ENCODE measurements at places on chromosomes 4 and X. TPM values are rescaled to one million over a fixed set of nuclear protein-coding genes. Genes with fewer than 3 reads are reported as not detected.

Gene ZNF157
- total RNA-seq, result not detected

Gene RNF212
- total RNA-seq, result 2.4 TPM

Gene VCX2
- not detected for total RNA-seq

Gene TMEM150C
- total RNA-seq, result 2.0 TPM

Gene MAOA
- 85.1 TPM for total RNA-seq

Gene OTC
- not detected for total RNA-seq

Gene FGA
- not detected for total RNA-seq

DNA sequence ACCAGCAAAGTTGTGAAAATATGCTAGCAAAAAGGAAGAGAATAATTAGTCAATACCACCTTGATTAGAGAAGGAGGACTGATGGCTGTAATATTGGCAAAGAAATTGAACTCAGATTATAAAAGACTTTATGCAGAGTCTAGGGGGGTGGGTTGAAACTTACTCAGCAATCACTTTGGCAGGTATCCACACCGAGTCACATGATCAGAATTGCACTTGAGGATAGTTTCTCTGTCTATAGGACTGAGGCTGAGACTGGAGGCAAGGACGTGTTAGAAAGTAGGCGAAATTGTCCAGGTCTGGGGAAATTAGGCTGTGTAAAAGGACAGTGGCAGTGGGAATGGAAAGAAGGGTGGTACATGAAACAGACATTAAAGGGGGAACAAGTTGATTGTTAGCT, 284.4 kb downstream of the ARHGAP24 start:
- no peak for DNase-seq

DNA sequence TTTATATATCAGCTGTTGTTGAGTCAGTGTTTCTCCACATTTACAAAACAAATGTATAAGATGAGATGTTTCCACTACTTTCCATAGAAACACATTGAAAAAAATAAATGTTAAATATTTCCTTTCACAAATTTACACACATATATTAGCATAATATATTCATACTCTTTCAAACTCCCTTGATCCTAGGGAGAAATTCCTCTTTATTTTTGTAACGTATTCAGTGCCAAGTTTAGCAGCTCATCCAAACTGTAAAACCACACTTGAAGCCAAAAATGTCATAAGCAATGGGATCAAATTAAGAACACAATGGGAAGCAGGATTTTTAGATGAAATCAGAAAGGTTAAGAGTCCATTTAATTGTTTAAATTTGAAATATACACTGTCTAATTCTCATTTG, 381.1 kb upstream of the MAD2L1 start:
- DNase-seq, result no peak

- no peak for DNase-seq
These were observed 576.0 kb upstream of the PABPC4L start for GRCh38 chr4:134777606-134778005.

GRCh38 chr4:47746122-47746521, 91.7 kb downstream of the CORIN start:
- no peak for DNase-seq

GRCh38 chrX:73478961-73479360, 32.1 kb downstream of the CDX4 start:
- DNase-seq, result no peak

DNA sequence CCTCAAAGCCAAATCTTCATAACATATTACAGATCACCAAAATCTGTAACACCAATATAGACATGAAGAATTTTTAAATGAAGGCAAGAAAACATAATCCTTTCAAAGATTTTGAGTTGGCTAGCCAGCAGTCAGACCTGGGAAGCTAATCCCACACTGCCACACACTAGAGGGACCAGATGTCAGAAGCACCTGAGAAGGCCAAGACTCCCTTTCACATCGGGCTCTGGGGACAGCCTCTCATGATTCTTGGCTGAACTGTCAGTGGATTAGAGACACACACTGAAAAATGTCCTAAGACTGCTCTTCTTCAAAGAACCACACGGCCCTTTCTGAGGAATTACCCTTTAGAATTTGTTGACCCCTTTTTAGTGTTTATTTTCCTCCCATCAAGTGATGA, 28.2 kb upstream of the SPATA4 start:
- no peak for DNase-seq

DNA sequence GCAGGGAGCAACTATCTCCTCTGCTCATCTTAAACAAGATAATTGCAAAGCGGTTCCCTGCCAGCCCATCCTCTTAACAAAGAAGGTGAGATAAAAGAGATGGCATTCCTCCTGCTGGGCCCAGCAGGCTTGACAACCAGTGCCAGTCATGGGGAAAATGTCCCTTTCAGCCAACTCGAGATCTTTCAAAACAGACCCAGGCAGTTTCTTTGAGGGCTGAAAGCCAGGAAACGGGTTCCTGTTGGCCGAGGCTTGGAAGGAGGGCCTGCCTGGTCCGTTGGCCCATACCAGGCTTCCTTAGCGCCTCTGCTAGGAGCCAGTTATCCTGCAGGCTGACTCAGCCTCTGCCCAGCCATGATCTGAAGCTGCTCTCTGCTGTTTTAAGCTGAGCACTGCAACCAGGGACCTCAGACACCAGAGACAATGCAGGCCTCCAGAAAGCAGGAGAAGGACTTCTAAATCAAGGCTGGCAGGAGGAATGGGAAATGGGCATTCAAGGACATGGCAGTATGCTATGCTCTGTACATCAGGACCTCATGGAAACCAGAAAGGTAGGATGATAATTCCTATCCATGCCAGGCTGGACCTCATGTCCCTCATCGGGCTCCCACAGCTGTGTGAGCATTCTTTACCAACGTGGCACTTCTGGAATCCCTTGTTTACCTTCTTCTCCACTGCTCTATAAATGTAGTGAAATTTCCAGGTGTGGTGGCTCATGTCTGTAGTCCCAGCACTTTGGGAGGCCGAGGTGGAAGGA, 42.4 kb upstream of the SLC2A9 start:
- peak; percentile 54 for DNase-seq

DNA sequence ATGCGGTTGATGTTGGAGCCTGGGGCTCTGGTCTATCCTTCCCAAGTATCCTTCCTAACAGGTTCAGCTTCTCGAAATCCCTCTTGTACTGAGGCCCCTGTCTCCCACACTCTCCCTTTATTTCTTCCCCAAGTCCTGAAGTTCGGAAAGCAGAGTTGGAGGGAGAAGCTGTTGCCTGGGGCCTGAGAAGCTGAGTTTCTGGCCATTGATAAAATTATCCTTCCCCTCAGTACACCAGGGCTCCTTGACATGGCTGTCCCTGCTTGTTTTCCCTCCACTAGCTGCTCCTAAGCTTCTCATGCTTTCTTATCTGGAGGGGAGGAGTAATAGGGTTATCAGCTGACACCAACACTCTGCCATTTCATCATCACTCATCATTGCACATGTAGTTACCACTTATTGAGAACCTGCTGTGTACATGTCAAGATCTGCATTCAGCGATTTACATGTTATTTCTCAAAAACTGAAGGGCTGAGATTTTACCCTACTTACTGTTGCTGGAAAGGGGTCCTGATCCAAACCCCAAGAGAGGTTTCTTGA, 58.0 kb downstream of the FUNDC1 start:
- no peak for DNase-seq

GRCh38 chr4:139267301-139267700, 12.7 kb downstream of the MGARP start:
- no peak for DNase-seq

- DNase-seq, result no peak
These were observed 38.3 kb downstream of the SEC24D start for GRCh38 chr4:118797558-118798142.

DNA sequence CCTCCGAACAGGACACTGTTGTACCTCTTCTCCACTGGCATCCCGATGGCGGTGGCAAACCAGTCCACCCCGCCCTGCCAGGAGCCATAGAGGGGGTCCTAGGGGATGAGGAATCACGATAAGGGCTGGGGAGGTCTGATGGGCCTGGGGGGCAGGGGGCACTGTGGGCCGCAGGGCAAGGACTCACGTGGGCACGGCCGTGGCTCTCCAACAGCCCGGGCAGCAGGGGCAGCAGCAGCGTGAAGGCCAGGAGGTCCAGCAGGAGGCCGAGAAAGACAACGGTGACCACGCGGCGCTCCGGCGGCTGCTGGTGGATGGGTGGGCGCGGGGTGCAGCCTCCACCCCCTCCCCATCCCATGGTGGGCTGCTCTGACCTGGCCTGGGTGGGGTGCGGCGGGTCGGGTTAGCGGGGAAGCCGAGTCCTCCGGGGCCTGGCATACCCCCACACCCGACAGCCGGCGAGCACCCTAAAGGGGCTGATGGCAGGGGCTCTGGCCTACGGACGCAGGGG, 29.6 kb downstream of the NOP14 start:
- peak; percentile 3 for DNase-seq

DNA sequence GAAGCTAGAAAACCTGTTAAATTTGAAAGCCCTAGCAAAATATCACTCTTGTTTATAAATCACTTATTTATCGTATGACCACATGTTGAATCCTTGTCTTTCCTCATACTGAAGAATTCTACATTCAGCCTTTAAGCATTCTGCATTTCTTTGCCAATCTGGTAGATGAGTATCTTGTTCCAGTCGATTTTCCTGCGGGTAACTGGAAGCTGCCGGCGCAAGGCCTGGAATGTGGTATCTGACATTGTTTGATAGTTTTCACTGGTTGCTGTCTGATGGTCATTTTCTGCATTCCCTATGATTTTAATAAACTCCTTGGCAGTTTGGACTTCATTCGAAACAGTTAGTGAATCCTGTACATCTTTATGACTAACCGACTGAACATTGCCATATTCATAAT, 13.7 kb upstream of the PHKA1 start:
- no peak for DNase-seq

DNA sequence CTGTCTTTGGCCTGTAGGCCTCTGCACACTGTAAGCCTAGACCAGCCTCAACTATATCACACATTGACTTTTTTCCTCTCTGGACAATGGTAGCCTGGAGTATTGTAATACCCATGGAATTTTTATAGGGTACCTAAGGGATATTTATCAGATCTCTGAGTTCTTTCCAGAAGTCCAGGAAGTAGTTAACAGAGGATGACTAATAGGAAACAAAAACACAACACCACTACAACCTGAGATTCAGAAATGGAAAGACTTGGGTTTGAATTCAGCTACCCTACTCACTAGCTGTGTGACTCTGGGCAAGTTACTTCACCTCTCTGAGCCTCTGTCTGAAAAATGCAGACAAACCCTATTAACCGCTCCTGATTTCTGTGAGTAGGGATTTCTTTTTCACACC, 7.7 kb upstream of the STX18 start:
- DNase-seq, result no peak

- DNase-seq, result no peak
These were observed 4.1 kb upstream of the ARX start for GRCh38 chrX:25019707-25020390.

GRCh38 chrX:66635360-66635759, 3.5 kb downstream of the EDA2R start:
- DNase-seq, result no peak

DNA sequence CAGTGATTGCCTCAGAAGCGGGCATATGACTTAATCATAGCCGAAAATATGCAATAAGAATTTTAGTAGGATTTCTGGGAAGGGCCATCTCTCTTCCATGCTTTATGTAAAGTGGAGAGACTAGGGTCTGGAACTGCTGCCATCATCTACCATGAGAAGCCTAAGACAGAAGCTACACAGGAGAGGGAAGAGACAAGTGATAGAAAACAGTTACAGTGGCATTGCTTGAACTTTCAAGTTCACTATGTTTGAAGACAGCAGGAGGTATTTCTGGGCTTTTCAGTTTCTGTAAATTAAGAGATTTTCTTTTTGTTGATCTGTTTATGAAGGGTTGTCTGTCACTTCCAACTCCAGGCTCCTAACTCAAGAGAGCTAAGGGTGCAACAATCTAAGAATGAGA, 62.5 kb downstream of the ZNF330 start:
- no peak for DNase-seq

DNA sequence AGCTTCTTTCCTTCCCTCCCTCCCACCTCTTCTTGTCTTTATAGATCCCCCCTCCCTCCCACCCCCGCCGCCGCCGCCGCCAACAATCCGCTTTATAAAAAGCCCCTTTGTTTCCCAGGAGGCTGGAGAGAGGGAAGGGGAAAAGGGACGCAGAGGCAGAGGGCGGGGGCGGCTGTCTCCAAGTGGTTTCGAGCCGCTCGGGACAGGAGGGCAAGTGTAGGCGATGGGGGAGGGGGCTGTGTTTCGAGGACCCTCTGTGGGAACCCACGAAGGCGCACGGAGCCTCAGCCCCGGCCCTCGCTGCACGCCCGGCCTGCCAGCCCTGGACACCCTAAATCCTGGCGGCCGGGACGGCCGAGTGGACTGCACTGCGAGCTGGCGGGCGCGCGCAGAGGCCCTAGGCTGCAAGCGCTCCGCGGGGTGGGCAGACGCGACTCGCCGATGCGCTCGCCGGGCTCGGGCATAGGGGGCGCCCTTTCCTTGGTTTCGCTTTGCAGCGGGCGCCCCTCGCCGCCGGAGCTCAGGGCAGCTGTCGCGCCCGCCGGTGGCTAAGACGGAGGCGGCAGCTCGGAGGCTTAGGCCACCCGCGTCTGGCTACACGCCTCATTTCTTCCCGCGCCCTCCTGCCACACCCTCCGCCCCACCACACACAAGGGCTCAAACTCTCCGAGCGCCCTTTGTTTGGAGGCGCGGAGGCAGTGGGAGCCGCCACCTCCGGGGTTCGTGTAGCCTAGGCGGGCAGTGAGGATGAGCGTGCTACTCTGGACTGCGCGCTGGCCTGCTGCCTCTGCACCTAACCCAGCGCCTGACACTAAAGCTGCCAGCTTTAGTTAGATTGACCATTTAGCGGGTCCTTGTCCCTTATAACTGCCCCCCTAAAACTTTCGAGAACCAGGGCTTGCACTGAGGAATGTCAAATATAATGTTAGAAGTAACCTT, 2.2 kb downstream of the MAMLD1 start:
- DNase-seq, result no peak

DNA sequence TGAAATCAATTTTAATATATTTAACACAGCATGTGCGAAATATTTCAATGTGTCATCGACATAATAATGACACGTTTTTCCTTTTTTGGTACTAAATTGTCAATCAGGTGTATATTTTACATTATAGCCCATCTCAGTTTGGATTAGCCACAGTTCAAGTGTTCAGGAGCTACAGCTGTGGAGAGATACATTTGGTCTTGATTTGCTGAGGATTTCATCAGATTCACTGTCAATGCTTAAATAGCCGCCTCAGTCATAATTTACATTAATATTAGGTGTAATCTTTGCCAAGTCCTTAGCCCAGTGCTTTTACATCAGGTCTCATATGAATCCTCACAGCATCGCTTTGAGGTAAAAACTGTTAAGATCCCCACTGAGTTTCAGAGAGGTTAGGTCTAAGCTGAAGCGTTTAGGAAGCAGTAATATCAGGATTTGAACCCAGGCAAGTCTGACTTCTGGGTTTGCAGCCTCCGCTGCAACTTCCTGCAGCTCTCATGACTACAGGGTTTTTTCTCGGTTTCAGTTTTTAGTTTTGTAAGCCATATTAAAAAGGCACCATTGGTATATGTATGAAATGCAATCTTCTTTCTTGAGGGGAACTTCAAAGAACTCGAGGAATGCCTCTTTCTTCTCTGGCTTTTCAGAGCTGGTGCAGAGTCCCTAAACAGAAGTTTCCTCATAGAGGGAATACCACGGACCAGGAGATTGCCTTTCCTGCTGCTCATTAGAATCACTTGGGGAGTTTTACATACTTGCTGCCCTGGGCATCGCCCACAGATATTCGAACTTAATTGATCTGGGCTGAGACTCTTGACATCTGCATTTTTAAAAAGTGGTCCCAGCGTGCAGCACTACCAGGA, 6.4 kb downstream of the MTM1 start:
- DNase-seq, result no peak
